ENCODE measurements at places on chromosomes 11 and 22.

GRCh38 chr11:129143335-129143734 is 48.8 kb downstream of the ARHGAP32 start:
- DNase-seq: peak; percentile 96

- DNase-seq: no peak
These were observed 107.5 kb downstream of the TENM4 start for GRCh38 chr11:79333355-79333754.

DNA sequence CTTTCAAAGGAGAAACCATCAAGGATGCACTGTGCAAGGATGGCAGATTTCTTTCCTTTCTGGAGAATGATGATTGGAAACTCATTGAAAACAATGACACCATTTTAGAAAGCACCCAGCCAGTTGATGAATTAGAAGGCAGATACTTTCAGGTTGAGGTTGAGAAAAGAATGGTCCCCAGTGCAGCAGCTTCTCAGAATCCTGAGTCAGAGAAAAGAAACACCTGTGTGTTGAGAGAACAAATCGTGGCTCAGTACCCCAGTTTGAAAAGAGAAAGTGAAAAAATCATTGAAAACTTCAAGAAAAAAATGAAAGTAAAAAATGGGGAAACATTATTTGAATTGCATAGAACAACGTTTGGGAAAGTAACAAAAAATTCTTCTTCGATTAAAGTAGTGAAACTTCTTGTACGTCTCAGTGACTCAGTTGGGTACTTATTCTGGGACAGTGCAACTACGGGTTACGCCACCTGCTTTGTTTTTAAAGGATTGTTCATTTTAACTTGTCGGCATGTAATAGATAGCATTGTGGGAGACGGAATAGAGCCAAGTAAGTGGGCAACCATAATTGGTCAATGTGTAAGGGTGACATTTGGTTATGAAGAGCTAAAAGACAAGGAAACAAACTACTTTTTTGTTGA is 9.8 kb downstream of the FAM111A start:
- no peak for DNase-seq

DNA sequence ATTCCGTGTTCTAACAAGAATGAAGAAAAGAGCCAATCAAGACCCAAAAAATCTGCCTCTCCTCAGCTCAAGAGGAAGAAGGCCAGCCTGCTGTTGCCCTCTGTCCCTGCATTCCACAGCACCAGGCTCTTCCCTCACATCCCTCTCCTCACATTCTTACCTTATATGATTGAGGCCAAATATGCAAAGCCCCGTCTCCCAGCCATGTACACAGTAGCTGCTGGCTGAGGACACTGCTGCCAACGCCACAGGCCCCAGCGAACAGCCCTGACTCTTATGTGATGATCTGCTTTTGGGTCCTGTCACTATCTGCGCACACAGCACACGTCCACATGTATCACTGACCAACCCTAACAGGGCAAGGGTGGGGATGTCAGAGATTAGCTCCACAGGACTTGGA is 60.2 kb downstream of the MICAL3 start:
- no peak for DNase-seq

- no peak for DNase-seq
These were observed 142.3 kb downstream of the ELP4 start for GRCh38 chr11:31651822-31652221.

- no peak for DNase-seq
These were observed 4.0 kb upstream of the INS start for GRCh38 chr11:2164861-2165555.

GRCh38 chr22:19117111-19117512 is 5.1 kb downstream of the DGCR2 start:
- DNase-seq: no peak

- DNase-seq: no peak
These were observed 258.5 kb downstream of the LUZP2 start for GRCh38 chr11:24755260-24755839.

DNA sequence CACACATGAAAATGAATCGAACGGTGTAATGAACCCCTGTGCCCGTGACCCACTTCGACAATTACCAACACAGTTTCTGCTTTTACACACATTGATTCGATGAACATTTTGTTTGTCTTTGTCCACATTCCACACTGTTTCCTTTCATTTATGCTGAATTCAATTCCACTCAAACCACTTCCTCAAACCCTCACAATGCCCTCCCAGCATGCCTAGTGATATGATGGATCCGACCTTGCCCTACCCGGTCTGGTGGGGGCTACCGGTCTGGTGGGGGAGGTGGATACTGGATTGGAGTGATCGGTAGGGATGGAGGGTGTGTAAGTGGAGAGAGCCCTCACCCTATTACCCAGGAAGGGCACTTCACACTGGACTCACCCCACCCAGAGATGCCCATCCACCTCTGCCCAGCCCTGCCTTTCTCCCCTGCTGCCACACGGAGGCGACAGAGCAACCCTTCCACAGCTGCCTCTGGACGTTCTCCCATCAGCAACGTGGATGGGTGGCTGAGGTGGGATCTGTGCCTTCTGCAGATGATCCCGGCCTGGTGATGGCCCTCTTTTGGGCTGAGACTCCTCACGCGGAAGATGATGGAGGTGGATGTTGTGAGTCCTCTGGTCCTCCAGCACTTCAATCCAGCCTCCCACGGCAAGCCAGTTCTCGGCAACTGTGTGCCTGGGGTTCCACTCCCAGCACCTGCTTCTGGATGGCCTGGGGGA is 33.0 kb upstream of the P2RY2 start:
- DNase-seq: peak; percentile 61

DNA sequence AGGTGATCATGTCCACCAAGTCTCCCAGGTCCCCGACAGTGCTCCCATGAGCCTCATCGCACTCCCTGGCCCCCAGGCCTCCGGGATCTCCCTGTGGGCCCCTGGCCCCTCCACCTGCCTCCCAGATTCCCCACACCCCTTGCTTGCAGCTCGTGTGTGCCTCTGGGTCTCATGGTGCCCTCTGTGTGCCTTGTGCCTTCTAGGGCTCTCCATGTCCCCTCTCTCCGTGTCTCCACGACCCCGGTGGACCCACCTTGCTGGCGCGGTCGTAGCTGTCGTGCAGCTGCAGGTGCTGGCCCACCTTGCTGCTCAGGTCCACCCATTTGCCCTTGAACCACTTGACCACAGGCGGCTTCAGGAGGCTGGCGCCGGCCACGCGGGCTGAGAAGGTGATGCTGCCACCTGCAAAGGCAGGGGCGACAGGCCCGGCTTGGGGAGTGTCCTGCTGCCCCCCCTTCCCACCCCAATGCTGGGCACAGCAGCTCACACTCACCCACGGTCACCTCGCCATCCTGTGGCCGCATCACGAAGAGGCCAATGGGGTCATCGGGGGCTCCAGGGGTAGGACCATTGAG is 2.9 kb downstream of the MYBPC3 start:
- no peak for DNase-seq

DNA sequence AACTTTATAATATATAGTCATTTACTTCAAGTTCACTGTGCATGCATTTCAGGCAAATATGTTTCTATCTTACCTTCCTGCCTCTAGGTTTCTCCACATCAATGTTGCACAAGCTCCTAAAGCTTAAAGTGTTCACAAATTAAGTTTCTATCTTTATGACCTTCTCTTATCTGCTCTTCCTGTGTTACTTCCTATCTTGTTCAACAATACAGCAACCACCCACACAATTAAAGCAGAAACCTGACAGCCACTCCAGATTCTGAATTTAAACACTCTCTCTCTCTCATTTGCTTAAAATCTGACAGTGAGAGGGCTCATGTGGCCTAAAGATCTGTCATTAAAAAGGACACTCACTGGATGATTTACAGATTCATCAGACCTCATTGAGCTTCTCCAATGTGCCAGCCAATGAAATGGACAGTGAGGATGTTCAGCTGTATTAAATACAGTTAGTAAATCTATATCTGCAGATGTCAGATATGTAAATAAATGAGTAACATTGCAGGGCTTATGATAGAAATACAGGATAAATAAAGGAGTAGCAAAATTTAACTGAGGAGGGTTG is 10.9 kb downstream of the PDGFD start:
- DNase-seq: no peak

GRCh38 chr11:86670181-86670580 is 2.2 kb downstream of the ME3 start:
- no peak for DNase-seq

GRCh38 chr11:10920205-10920604 is 62.4 kb upstream of the ZBED5 start:
- DNase-seq: no peak

GRCh38 chr11:128171506-128171905 is 415.9 kb downstream of the ETS1 start:
- no peak for DNase-seq

GRCh38 chr11:64501500-64502427 is 89.3 kb upstream of the SLC22A12 start:
- no peak for DNase-seq

DNA sequence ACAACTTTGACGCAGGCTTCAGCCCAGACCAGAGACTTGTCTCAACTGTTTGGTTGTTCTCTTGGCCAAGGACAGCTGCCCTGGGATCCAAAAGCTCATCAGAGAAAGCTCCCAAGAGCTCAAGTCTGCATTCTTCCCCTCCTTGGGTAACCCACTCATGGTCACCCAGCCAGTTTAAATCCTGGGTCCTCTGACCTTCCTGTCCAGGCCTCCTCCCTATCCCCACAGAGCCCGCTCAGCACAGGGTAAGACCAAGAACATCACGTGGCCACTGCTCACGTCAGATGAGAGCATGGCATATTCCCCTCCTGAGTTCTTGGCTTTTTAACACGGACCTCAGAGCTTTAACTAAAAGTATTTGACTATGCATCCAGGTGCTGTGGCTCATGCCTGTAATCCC is 25.8 kb downstream of the TSKU start:
- no peak for DNase-seq

DNA sequence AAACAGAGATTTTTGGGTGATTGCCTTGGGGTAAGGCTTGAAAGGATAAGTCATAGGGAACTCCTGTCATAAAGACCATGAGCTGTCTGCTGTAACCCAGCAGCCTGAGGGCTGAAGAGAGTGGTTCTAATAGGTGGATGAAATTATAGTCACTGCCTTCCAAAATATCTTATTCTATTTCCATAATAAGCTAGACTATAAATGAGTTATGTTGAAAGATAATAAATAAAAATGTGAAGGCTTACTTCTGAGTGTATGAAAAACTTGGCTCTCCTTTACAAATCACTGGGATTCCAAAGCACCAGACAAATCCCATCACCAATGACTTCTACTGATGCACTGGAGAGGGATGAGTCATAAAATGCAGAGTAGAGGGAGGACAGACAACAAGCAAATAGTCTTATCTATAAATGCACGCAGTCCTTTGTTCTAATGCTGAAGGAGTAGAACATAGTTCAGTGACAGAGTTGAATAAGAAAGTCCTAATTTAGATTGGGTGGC is 775.0 kb upstream of the LRRC4C start:
- peak; percentile 33 for DNase-seq

DNA sequence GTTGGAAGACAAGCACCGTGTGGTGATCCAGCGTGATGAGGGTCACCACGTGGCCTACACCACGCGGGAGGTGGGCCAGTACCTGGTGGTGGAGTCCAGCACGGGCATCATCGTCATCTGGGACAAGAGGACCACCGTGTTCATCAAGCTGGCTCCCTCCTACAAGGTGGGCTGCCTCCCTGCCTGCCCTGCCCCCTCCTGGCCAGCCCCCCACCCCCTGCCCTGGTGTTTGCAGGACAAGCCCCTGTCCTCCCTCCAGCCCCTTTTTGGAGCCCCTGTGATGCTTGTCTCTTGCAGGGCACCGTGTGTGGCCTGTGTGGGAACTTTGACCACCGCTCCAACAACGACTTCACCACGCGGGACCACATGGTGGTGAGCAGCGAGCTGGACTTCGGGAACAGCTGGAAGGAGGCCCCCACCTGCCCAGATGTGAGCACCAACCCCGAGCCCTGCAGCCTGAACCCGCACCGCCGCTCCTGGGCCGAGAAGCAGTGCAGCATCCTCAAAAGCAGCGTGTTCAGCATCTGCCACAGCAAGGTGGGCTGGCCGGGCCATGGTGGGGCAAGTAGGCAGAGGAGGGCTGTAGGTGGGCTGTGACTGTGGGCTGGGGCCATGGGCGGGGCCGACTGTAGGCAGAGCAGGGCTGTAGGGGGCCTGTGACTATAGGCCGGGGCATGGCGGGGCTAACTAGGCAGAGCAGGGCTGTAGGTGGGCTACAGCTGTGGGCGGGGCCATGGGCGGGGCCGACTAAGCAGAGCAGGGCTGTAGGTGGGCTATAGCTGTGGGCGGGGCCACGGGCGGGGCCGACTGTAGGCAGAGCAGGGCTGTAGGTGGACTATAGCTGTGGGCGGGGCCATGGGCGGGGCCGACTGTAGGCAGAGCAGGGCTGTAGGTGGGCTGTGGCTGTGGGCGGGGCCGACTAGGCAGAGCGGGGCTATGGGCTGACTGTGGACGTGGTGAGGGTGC is 13.6 kb downstream of the MUC2 start:
- no peak for DNase-seq

DNA sequence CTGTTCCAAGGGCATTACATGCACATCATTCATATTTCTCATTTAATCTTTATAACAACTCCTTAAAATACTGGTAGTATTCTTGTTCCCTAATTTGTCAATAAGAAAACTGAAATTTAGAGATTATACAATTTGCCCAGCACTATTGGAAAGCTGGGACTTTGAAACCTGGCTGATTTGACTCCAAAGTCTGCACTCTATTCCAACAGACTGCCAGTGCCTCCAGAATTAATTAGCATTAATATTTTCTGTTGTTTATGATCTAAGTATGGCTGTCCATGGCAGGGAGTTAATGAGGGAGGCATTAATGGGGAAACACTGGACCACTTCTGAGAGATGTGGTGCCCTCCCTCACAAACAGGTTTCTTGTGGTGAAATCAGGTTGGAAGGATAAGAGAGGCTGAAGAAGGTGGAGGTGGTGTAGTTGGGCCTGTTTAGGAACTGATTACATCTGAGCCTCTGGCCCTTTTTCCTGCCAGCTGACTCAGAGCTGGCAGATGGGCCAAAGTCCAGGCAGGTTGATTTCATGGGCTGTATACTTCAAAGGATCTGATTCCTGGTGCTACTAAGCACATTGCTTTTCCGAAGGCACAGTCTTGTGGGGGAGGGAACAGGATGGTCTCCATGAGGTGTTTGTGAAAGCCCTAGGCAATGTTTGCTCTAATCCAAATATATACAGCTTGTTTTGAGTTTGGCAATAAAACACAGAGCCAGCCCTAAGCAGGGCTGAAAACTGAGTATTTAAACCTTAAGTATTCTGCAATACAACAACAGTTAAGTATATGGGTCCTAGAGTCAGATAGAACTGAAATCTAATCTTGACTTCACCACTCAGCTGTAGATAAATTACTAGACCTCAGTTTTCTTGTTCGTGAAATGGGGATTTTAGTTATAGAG is 21.0 kb upstream of the RAB30 start:
- no peak for DNase-seq

DNA sequence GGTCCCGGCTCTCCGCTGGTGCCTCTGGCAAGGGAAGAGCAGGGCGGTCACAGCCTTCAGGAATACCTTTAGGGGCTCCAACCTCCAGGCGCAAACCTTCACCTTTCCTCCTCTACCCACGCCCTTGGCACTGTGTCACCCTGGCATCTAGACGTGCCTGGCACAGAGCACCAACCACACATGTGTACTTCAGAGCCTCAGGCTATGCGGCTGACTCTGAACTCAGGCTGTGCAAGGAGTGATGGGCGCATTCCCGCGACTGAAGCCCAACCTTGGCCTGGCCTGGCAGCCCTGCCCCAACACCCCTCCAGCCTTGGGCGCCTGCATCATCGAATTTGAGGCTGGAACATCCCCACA is 11.4 kb downstream of the SCARF2 start:
- DNase-seq: no peak
